ENCODE measurements at places on chromosomes 1 and 21. TPM values are rescaled to one million over a fixed set of nuclear protein-coding genes. Genes with fewer than 3 reads are reported as not detected.
A peak's percentile ranks its signal among the peaks of the same experiment; 100 is the strongest.

- no peak overlapping the region for H3K4me3 ChIP-seq
- H3K4me1 ChIP-seq = no peaks in the 10 kb centered on the region
- no peak overlapping the region for H3K27ac ChIP-seq
- H3K36me3 ChIP-seq = no peaks in the 10 kb centered on the region
- DNase-seq = no peak
- H3K27me3 ChIP-seq = no peaks in the 10 kb centered on the region
Observed at GRCh38 chr1:181062836-181063428, 25.6 kb upstream of the IER5 start.

KLHDC9 gene
- total RNA-seq = 12.1 TPM

GRCh38 chr1:63748046-63748580 is 25.7 kb upstream of the ROR1 start:
- no peak for DNase-seq
- no peak overlapping the region for H3K27ac ChIP-seq
- no peaks in the 10 kb centered on the region for H3K36me3 ChIP-seq
- H3K4me3 ChIP-seq = no peak overlapping the region
- no peaks in the 10 kb centered on the region for H3K27me3 ChIP-seq
- H3K4me1 ChIP-seq = no peaks in the 10 kb centered on the region

CHI3L1 gene
- 6.2 TPM for total RNA-seq

DNA sequence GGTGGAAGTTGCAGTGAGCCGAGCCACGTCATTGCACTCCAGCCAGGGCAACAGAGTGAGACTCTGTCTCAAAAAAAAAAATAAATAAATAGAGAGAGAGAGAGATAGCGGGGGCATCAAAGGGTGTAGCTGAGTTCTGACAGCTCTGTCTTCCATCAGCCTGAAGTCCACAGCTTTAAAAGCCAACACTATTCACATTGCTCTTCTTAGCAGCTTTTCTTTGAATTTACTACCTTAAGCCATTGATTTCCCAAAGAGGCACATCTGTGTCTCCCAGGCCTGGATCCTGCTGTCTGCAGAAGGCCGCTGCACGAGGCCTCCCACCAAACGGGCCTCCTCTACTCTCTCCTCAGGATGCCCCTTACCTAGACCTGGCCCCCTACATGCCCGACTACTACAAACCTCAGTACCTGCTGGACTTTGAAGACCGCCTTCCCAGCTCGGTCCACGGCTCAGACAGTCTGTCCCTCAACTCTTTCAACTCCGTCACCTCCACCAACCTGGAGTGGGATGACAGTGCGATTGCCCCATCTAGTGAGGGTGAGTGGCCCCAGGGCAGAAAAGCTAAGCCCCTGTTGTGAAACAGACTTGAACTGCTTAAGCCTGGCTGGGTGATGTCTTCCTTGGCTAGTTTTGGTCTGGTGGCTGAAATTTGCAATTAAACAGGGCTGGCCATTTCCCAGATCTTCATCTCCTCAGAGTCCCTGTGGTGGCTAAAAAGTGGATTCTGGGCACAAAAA is 16.5 kb upstream of the SLC25A34 start:
- no peaks in the 10 kb centered on the region for H3K36me3 ChIP-seq
- no peaks in the 10 kb centered on the region for H3K4me1 ChIP-seq
- H3K27ac ChIP-seq = no peak overlapping the region
- no peak overlapping the region for H3K4me3 ChIP-seq
- DNase-seq = no peak

ID3 gene
- total RNA-seq = 38.4 TPM

DNA sequence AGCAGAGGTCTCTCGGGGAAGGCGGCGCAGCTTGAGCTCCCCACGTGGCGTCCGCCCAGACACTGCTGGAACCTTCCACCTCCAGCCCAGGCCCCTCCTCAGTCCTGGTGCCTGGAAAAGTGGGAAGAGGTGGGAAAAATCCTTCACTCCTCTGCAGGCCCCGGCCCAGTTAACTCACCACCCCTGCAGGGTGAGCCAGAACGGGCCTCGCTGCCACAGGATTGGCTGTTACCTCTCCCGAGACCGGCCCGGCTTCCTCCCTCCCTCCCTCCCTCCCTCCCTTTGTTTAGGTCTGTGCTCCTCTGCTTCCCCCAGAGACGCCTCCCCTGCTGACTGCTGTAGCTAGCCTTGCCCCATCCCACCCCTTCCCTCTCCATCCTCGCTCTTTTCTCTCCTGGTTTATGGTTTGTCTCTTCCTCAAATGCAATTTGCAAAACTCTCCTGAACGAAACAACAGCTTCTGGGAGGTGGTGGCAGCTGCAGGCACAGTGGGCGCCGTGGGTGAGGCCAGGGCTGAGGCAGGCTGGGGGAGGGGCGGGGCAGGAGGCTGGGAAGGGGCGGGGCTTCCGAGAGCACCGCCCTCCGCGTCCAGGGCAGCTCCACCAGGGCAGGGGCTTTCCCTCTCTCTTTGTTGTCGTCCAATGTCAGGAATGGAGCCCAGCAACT is 6.5 kb downstream of the CAPN9 start:
- DNase-seq = no peak
- no peak overlapping the region for H3K4me3 ChIP-seq
- no peaks in the 10 kb centered on the region for H3K36me3 ChIP-seq
- H3K4me1 ChIP-seq = no peaks in the 10 kb centered on the region
- no peaks in the 10 kb centered on the region for H3K27me3 ChIP-seq

IFNLR1 gene
- not detected for total RNA-seq

GRCh38 chr1:80171631-80172030 is 1165.1 kb upstream of the ADGRL4 start:
- H3K4me1 ChIP-seq = no peaks in the 10 kb centered on the region
- H3K27me3 ChIP-seq = no peaks in the 10 kb centered on the region
- H3K4me3 ChIP-seq = no peak overlapping the region
- no peak for DNase-seq

GRCh38 chr21:45839274-45839673 is 142.3 kb upstream of the COL6A1 start:
- H3K27me3 ChIP-seq = no peaks in the 10 kb centered on the region
- no peak for DNase-seq
- no peaks in the 10 kb centered on the region for H3K36me3 ChIP-seq
- H3K27ac ChIP-seq = no peak overlapping the region

IFNAR2 gene
- 38.4 TPM for total RNA-seq

GRCh38 chr1:245054105-245054504 is 100.7 kb upstream of the KIF26B start:
- H3K27me3 ChIP-seq = no peaks in the 10 kb centered on the region
- H3K36me3 ChIP-seq = no peaks in the 10 kb centered on the region
- no peak overlapping the region for H3K27ac ChIP-seq
- no peak overlapping the region for H3K4me3 ChIP-seq

DNA sequence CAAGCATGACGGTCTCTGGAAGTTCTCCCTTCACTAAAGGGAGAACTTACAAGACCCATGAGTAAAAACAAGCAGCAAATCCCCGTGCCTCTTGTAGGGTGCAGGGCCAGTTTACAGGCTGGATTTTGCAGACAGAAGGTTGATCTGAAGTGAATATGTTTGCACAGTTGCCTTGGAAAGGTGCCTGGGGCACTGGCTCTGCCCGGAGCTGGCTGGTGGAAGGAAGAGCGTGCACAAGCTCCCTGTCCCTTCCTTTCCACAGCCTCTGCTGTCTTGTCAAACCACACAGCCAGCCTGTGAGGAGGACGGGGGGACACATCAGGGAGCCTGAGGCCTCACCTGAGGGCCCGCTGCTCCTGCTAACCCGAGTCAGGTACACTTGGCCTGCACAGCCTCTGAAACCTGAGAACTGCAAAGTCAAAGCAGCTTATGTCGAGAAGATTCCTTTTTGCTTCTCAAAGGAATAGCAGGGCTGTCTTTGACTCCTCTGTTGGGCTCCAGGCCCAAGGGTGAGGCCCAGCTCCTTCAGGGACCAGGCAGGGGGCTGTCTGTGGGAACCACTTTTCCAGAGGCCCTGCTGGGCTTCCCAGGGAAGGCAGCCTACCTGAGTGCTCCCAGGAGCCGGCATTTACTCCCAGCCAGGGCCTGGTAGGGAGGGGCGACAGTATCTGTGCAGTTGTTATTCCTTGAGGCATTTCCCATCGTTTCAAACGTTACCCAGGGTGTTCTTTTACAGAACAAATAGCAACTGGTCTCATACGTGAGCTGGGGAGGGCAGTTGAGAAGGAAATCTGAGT is 251.5 kb downstream of the SIPA1L2 start:
- no peak for DNase-seq
- no peaks in the 10 kb centered on the region for H3K36me3 ChIP-seq
- H3K4me1 ChIP-seq = no peaks in the 10 kb centered on the region
- H3K4me3 ChIP-seq = no peak overlapping the region
- no peak overlapping the region for H3K27ac ChIP-seq

DNA sequence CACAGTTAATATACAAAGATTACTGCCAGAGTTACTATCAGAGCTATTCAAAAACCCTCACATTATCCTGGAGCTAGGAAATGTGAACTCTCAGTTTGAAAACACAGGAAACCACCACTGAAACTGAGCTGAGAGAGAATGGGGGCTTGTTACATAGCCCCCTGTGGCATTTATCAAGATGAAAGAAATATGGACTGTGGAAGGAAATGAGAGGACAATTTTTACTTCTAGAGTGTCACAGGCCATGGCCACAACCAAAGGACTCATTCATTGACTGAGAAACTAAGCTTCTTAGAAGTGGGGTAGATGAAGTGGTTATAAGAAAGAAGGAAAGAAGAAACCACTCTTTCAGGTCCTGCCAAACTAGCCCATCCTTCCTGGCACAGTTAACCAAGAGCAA is 25.3 kb downstream of the DSTYK start:
- H3K4me1 ChIP-seq = no peaks in the 10 kb centered on the region
- no peak overlapping the region for H3K27ac ChIP-seq
- H3K27me3 ChIP-seq = no peaks in the 10 kb centered on the region
- no peaks in the 10 kb centered on the region for H3K36me3 ChIP-seq

PDZK1IP1 gene
- total RNA-seq = 0.48 TPM

LAMTOR2 gene
- 53.2 TPM for total RNA-seq

DNA sequence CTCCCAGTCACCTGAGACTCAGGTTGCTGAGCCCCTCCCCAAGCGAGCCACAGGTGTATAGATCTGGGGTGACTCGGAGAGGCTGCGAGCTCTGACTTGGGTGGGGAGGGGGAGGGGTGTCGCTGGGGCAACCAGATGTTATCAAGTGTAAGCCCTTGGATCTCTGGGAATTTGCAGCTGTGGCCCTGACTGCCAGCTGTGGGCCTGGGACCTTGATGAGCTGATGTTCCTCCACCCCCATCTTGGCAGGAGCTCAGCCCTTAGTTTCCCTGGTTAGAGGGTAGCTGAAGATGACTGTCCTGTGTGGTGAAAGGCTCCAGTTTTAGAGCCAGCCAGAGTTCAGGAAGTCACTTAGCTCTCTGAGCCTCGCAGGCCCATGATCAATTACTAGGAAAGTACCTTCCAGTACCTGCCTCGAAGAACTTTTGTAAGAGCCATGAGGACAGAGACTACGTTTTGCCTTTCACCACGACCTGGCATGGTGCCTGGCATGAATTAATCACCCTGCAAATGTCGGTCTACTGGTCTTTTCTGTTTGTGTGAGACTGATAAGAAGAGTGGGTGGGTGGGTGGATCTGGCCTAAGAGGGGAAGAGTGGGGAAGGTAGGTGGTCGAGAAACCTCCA is 55.8 kb downstream of the YARS1 start:
- no peaks in the 10 kb centered on the region for H3K36me3 ChIP-seq
- DNase-seq = peak; percentile 64
- peak overlapping the region; percentile 66 for H3K27ac ChIP-seq
- no peak overlapping the region for H3K4me3 ChIP-seq
- peaks cover 4% of the 10 kb centered on the region for H3K4me1 ChIP-seq

C1orf185 gene
- total RNA-seq = not detected

DNA sequence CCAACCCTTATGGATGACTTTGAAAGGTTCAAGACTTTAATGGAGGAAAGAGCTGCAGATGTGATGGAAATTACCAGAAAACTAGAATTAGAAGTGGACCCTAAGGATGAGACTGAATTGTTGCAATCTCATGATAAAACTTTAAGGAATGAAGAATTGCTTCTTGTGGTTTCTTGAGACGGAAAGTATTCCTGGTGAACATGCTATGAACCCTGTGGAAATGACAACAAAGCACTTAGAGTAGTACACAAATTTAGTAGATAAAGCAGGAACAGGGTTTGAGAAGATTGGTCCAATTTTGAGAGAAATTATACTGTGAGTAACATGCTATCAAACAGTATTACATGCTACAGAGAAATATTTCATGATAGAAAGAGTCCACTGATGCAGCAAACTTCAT is 215.4 kb downstream of the OMA1 start:
- no peaks in the 10 kb centered on the region for H3K4me1 ChIP-seq
- no peaks in the 10 kb centered on the region for H3K27me3 ChIP-seq
- DNase-seq = no peak

DNA sequence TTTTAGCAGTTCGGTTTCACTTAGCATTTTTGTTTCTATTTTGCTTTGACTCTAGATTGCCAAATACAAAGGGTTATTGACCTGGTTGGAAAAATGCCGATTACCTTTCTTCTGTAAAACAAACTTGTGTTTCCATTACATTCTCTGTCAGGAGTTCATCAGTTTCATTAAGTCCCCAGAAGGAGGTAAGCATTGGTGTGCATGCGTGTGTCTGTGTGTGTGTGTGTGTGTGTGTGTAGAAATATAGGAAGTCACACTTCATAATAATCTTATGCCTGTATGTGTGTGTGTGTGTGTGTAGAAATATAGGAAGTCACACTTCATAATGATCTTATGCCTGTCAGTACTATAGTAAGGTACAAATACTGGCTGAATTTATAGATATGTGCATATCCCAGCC is 10.0 kb downstream of the RGSL1 start:
- H3K36me3 ChIP-seq = no peaks in the 10 kb centered on the region
- no peaks in the 10 kb centered on the region for H3K4me1 ChIP-seq
- no peaks in the 10 kb centered on the region for H3K27me3 ChIP-seq
- H3K4me3 ChIP-seq = no peak overlapping the region
- H3K27ac ChIP-seq = no peak overlapping the region

DPH5 gene
- 46.8 TPM for total RNA-seq

CLDN8 gene
- not detected for total RNA-seq

GRCh38 chr1:53954128-53954527 is 8.0 kb downstream of the LRRC42 start:
- H3K27me3 ChIP-seq = no peaks in the 10 kb centered on the region
- H3K36me3 ChIP-seq = no peaks in the 10 kb centered on the region
- peaks cover 10% of the 10 kb centered on the region for H3K4me1 ChIP-seq
- no peak overlapping the region for H3K4me3 ChIP-seq
- no peak overlapping the region for H3K27ac ChIP-seq

DNA sequence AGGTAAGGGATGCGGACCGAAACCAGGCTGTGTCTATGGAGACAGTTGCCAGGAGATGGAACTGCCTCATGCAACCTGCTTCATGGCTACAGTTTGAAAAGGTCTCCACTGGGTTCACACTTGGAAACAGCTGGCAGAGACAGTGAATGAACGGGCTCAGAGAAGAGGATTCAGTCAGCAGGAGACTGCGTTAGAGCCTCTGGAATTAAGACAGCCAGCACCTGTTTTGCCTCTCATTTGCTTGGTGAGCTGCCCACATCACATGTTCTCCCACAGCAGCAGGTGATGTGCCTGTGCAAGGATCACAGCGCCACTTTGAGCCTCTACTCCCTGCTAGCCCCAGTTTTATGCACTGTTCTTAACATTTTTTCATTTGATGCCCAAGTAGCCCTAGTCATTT is 321.0 kb downstream of the PLPP3 start:
- H3K4me1 ChIP-seq = peaks cover 7% of the 10 kb centered on the region
- DNase-seq = no peak
- H3K27ac ChIP-seq = no peak overlapping the region
- H3K4me3 ChIP-seq = no peak overlapping the region

RGS5 gene
- 83.3 TPM for total RNA-seq

- no peak overlapping the region for H3K4me3 ChIP-seq
- peak; percentile 48 for DNase-seq
- peak overlapping the region; percentile 56 for H3K27ac ChIP-seq
Observed at GRCh38 chr1:203273869-203274602, 31.3 kb upstream of the BTG2 start.

ADORA3 gene
- total RNA-seq = 0.90 TPM

UBL4B gene
- total RNA-seq = not detected
